ENCODE measurements at places on chromosomes 3 and 15.

- DNase-seq: no peak
These were observed 27.9 kb upstream of the SLC41A3 start for GRCh38 chr3:126111566-126112475.

DNA sequence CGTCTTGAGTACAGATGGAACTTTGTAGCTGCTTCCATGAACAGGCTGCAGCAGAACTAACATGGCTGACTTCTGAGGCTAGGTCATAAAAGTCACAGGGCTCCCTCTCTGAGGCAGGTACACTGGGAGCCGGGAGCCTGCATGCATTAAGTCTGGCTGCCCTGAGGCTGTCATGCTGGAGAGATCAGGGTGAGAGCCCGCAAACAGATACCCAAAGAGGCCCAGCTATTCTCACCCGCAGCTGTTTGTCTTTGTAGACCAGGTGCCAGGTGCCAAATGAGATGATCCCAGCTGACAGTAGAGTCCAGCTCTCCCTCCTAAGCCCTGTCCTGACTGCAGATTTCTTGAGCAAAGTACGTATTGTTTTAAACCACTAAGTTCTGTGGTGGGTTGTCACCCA is 8.6 kb upstream of the SLCO3A1 start:
- no peak for DNase-seq

GRCh38 chr3:155248531-155249187 is 44.8 kb downstream of the STRIT1 start:
- no peak for DNase-seq

DNA sequence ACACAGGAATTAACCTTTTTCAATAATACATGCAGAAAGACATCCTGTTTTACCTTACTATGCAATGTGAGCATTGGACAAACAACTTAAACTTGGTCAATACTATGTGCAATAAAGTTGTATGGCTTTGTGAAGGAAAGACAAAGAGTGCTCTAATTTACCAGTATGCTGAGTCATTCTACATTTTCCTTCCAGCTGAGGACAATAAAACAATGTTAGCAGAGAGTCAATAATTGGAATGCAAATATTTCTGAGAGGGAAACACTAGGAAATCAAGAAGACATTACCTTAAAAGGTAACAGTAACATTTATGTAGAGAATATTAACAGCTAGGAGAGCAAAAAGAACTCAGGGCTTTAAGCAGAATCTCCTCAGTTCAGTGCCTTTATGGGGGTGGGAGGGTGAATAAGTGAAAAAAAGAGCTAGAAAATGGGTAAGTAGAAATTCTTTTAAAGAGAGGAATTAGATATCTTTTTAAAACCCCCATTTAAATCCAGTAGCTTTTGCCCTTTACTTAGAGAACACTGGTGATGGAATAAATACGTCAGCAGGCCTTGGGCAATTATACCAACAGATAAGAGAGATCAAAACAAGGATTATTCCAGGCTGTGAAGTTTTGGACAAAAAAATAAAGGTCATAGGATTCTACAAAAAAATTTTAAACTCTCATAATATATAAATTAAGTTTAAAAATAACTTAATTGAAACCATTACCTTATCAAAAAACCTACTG is 11.6 kb upstream of the HGD start:
- no peak for DNase-seq

DNA sequence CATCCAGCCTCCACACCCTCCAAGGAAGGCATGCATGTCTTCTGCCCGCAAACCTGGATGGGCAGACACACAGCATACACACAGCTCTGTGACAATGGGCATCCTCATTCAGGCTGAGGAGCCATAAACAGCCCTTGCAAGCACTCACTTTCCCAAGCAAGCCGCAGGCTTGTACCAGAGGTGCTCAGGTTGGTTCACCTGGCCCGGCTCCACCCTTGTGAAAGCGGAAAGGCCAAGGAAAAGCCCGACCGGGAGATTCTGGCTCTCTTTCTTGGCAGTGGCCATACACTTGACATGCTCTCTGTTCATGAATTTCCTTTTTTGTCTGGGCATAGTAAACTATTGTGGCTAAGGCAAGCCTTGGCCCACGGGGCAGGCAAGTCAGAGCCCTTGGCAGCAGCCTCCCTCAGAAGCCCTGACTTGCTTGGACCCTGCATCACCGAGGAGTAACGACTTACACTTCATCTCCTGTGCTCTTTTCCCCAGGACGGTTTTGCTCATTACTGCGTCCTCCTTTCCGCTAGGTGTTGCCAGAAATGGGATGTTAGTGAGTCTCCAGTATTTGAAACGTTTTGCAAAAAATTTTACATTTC is 74.6 kb upstream of the BNC1 start:
- no peak for DNase-seq

GRCh38 chr3:126952983-126953660 is 29.8 kb upstream of the PLXNA1 start:
- no peak for DNase-seq

DNA sequence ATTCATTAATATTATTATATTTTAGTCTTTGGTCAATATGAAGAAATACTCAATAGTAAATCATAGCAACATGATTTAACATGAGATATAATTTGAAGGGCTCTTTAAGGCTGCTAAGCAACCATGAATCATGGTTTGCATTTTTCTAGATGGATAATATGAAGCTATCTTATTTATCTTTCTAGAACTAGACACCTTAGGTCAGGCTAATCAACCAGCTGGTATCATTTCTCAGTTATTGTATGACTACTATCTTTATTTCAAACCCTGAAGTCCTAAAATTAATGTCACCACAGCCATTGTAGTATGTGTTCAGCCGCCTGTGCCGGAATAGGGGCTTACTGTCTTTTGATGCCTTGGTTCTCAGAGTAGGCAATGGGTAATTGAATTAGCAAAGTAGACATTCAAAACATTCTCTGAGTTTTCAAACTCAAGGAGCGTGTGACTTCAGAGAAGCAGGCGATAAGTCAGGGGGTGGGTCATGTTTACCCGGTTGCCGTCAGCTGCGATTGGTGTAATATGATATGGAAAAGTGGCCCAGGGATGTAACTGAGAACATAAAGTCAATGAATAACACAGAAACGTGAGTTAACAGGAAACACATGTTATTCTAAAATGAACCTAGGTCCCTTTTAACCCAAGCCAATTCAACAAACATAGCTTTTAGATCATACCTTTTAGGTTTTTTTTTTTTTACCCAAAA is 93.4 kb upstream of the CTDSPL start:
- no peak for DNase-seq

DNA sequence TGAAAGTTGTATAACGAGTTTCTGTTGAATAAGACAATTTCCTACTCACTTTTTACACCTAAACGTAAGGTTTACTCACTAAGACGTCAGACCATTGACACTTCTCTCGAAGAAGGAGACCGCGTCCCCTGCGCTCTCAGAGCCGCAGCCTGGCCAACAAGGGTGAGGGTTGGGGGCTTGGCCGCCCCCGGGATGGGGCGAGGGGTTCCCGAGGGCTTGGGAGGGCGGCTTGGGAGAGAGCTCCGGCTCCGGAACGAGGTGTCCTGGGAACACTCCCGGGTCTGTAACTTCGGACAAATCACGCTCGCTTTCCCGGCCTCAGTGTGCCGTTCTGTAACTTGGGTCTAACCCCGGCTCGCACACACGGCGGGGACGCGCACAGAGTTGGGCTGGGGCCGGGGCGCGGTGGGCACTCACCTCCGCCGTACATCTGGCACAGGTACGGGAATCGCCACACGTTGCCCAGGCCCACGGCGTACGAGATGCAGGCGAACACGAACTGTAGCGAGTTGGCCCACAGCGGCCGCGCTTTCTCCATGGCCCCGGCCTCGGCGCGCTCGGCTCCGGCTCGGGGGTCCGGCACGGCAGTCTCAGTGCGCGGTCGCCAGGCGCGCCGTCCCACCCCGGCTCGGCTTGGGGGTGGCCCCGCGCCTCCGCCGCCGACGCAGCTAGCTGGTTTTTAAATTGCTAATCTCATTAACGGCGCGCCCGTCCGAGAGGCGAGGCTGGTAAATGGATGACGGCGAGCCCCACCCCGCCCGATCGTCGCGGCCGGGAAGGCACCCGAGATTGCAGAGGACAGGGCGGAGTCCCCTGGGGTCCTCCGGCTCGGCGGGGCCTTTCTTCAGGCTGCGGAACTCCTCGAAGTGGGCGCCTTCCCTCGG is at the start of gene SLC6A20:
Gene SLC6A20, minus strand, starts transcription at position 655 of the 884 bp plus-strand sequence. Its CDS starts 117 bp downstream, at position 538.
- no peak for DNase-seq

DNA sequence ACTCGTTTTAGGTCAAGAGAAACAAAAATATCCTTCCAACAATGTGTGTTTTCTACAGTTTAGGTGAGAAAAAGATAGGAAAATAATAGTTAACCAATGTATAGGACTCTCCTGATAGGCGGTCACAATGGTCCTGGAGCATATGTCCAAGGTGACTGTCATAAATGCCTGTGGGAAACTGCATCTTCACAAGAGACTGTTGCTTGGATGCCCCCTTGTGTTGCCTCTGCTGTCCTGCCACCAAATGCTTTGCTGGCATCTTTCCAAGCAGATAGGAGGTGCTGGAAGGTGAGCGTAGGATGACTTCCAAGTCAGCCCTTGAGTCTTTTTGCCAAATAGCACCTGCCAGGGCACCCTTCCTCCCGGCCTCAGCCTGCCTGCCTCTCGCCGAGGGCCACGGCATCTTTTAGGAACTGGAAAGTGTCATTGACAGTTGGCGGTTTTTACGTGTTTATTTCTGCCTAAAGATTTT is 24.1 kb upstream of the SACM1L start:
- peak; percentile 85 for DNase-seq

DNA sequence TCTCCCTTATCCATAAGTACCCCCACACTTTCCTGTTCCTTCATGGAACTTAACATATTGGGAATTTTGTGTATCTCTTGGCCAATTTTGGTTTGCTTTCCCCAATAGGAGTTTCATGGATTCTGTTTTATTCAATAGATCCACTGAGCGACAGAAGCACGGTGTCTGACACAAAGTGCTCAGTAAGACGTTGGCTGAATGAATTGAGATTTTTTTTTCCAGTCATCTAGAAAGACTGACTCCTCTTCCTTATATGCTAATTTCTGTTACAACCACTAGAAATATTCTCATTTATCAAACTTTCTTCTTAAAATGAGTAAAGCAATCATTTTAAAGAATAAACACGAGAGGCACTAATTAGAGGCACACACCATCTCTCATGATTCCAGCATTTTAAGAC is 48.1 kb downstream of the UBP1 start:
- DNase-seq: no peak

GRCh38 chr3:194091141-194091540 is 44.8 kb upstream of the HES1 start:
- DNase-seq: no peak

- no peak for DNase-seq
These were observed 682.8 kb upstream of the ARPP21 start for GRCh38 chr3:34956511-34956910.

DNA sequence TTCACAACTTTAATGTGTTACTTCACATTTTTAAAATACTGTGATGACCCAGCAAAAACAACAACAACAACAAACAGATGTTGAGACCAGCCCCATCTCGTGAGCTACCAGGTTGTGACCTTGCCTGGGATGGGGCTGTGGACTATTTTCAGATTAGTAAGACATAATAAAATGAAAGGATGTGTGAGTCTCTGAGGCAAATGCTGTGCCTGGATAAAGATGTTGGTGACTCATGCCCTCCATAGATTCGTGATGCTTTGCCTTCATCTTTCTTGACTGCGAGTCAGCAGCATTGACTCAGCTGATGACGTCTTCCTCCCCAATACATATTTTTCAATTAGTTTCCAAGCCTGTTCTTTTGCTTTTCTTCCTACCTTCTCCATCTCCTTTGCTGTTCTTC is 453.0 kb upstream of the CFAP20DC start:
- no peak for DNase-seq

- DNase-seq: no peak
These were observed 232.6 kb upstream of the LRTM1 start for GRCh38 chr3:55160241-55160983.

- DNase-seq: no peak
These were observed 441.2 kb downstream of the ROBO1 start for GRCh38 chr3:79326642-79327041.

DNA sequence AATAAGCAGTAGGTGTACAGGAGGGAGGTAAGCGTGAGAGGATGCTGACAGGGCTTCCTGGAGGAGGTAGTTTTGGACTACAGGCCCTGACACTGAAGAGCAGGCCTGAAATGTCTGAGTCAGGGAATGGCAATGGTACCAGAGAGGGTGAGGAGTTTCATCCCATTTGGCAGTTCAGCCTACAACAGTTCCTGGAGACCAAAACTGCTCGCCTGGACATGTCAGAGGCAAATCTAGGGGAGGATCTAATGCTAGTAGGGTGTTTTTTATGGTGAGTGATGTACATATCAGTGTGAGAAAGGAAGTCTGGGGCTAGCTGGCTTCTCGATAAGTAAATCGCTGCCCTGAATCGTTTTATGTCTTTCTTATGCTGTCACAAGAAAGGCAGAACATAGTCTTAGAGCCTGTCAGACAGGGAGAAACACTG is 13.8 kb upstream of the TNFSF10 start:
- no peak for DNase-seq

- DNase-seq: no peak
These were observed 64.9 kb upstream of the SUCLG2 start for GRCh38 chr3:67719333-67719732.

DNA sequence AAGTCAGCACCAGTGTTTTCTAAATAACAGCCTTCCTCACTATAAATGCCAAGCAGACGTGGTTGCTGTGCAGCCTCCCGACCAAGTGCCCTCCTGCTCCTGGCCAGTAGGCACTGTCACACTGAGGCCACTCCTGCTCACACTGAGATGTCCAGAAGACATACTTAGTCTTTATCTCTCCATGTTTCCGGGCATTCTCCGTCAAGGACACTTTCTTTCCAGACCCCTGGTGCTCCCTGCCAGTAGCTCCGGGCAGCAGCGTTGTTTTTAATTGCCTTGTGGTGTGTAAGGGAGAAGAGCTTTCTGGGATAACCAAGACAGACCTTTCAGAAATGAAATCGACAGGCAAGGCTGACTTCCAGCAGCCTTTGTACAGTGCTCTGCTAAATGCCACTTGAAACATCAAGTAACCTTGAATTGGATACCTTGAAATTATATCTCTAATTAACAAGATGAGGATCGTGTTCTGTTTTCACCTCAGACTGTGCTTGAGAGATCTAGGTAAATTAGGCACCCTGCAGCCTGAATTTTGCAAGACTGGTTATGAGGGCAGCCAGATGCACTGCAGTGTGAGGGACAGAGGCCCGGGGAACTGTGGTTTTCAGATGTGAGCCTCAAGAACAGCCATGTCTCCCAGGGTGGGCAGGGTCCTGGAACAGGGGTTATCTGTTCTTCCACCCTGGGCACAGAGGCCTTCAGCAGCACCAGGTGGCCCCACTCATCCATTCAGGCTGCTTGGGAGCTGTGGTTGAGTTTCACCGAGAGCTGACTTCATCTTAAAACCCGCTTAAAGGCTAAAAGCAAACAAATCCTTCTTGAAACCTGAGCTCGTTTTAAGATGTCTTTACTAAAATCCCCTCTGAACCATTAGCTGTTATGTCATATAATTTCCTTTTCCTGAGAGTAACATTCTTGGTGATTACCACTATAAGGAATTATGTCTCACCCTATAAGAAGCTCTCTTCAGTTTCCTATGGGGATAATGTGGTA is 105.5 kb upstream of the IL12A start:
- DNase-seq: no peak

- DNase-seq: peak; percentile 73
These were observed 6.6 kb upstream of the CHSY1 start for GRCh38 chr15:101258238-101259144.

- DNase-seq: no peak
These were observed 193.4 kb downstream of the SUCLG2 start for GRCh38 chr3:67460841-67461510.

GRCh38 chr15:44038755-44039191 is 156.3 kb downstream of the FRMD5 start:
- no peak for DNase-seq
